ENCODE measurements at places on chromosomes 5 and 9.

GRCh38 chr5:172805736-172806255 lies 28.3 kb upstream of the ERGIC1 start:
- DNase-seq = no peak

DNA sequence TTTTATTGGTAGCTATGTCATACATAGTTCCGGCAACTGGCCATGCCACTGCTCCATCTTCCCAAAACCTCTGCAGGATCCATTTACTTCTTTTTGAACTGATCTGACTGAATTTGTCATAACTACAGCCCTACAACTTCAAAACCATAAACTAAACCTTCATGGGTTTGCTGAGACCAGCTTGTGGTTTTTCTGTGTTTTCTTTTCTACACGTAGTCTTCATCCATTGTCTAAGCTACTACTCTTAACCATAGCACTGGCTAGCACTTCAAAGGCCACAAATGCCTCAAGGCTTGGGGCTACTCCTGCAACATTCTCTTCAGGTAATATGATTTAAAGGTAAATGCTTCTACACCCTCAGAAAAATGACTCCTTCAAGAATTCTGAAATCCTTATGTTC lies 9.0 kb upstream of the KIF2A start:
- no peak for DNase-seq

DNA sequence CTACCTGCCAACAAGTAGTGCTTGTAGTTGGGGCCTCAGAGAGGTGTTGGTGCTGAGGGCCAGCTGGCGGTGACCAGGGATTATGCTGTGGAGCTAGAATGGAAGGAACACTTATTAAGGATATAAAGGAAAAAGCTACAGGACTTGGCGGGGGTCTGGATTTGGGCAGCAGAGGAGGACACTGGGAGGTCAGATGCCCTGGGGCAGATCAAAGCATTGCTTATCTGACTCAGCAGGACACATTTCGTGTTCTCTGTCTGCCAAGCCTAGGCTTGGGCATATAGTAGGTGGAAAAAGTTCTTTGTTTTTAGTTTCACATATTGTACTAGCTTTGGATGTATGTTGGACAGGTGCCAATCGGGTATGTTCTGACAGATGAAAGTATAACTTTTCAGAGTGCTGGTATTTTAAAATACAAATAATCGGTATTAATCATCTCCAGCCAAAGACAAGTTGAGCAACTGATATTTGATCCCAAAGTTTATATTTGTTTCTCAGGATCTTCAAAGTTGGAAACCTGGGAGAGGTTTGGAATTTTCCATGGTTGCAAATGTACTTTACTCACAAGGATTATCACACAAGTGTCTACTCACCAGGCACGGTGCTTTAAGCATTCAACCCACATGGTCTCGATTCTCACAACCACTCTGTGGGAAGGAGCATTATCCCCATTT lies 69.4 kb downstream of the IQGAP2 start:
- no peak for DNase-seq

- no peak for DNase-seq
These were observed 35.3 kb upstream of the TMED7 start for GRCh38 chr5:115661101-115661500.

DNA sequence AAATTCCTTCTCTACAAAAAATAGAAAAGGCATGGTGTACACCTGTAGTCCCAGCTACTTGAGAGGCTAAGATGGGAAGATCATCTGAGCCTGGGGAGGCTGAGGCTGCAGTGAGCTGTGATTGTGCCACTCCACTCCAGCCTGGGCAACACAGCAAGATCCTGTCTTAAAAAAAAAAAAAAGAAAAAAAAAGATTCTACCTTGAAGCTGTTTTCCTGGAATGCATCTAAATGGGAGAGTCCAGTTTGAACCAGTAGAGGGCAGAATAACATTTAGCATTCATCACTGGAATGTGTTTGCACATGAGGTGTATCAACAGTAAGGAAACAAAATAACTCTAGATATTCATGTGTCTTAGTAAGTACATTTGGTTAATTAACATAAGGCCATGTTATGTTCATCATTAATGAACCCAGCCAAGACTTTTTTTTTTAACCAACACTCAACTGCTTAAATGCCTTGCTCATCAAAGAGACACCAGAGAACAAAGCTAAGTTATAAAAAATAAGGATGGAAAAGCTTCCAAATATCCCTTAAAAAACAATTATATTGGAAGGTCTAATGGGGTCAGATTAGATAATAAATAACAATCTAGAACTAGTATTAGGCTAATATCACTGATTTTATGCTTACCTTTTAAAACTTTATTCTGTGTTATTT lies 16.1 kb downstream of the IFNE start:
- DNase-seq = peak; percentile 18

DNA sequence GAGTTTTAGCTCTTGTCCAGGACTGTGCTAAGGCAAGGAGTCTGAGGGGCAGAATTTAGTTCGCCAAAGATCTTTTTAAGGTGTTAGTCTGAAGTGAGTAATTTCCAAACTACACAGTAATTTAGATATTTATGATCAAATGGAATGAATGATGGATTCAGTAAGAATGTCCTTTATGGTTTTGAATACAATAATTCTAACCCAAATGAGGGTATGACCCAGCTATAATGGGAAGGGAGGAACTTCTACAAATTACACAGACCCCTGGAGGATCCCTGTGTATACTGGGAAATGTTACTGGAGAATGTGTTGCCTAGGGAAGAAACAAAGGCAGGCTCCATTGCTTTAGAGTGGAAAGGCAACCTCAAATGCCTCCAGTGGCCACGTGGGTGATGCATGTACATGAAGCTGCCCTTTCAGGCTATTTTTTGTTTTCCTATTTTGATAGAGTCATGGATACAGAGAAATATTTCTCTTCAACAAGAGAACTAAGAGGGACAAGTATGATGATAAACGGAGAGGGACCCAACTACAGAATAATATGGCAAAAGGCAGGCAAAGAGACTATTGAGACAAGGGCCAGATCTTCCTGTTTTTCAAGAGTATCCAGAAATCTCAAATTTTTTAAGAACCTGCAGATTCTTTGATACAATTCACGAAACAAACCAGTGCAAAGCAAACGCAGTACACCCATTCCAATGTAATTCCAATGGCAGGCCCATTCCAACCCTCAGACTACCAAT lies 25.4 kb downstream of the SLC1A3 start:
- DNase-seq = no peak

- DNase-seq = no peak
These were observed 153.5 kb upstream of the IRX2 start for GRCh38 chr5:2904956-2905355.

GRCh38 chr5:54595721-54596120 lies 78.2 kb downstream of the SNX18 start:
- DNase-seq = no peak

- DNase-seq = no peak
These were observed 200.9 kb upstream of the PAPPA start for GRCh38 chr9:115952430-115953292.

GRCh38 chr5:45796959-45797553 lies 100.9 kb upstream of the HCN1 start:
- DNase-seq = no peak

- no peak for DNase-seq
These were observed 180.2 kb downstream of the ADCY2 start for GRCh38 chr5:7576023-7576715.

DNA sequence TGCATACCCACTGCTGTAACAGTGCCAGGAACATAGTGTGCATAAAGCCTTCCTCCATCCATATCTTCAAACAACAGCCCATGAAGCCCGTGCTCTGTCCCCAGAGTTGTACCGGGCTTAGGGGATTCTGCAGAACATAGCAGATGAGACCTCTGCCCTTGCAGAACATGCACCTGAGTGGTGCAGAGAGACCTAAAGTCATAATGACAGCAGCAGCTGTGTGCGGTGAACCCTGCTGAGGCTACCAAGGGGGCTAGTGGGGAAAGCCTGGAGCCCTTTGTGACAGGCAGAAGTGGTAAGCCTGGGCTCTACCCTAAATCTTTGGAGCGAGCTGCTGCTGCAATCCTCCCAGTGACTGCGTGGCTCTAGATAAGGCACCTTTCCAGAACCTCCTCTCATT lies 32.2 kb upstream of the BRD3 start:
- DNase-seq = no peak

DNA sequence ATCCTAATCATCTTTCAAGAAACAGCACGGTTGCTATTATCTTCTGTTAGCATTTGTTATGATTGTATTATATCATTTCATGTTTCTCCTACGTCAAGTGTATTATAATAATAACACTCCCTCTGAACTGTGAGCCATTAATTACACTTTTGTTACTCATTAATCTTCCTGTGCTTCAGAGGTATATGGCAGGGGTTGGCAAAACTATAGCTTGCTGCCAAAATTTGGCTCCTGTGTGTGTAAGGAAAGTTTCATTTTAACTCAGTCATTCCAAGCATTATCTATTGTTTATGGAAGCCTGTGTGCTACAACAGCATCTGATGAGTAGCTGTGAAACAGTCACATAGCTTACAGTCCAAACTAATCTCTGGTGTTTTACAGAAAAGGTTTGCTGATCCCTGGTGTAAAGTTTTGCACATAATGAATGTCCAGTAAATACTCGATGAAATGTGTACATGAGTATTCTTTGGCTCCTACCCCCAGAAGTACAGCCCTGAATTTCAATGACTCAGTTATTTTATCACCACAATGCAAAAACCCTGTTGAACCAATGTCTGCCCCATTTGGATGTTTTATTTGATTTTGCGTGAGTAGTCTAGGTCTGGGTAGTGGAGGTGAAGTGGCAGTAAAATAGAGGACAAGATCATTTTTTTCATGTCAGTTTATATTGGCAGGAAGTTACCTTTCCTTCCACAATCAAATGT lies 648.2 kb downstream of the MAT2B start:
- DNase-seq = no peak
